Activated CD4-positive, CD25-positive, alpha-beta regulatory T cell treated with anti-CD3 and anti-CD28 coated beads, Interleukin-2, amount 50 U/mL, for 24 hours (primary cell): ENCODE measurements at places on chromosomes 5 and 9.

DNA sequence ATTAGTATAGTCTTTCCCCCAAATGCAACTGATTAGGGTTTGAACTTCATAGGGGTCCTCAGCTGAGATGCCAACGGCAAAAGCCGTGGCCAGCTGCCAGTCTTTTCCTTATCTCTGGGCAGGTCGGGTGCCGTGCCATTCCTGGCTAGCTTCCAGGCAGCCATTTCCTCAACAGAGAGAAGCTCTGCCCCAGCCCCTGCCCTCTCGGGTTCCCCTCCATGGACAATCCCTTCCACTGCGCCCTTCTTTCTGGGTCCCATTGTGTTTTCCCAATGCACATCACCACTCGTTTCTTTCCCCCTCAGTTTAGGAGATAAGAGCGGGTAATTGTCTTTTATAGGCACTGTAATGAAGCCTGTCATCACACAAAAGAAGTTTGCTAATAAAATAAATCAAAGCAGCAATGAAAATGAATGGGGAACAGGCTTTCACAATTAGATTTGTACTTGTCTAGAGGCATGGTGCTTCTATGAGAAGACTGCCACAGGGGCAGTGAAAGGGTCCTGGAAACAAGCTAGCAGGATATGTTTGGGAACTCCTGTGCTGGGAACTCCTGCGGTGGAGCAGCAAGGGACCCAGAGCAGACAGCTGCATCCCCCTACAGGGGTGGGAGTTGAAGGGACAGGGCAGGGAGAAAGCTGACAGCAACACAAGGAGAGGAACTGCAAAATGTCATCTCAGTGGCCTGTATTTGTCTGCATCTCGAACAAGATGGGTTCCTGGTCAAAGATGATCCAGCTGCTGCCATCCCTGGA is 48.0 kb upstream of the SAP30L start:
- no peak for ATAC-seq

GRCh38 chr9:37405350-37405749 is 17.1 kb upstream of the GRHPR start:
- no peak for ATAC-seq

- ATAC-seq = no peak
Observed at GRCh38 chr5:153168241-153168640, 322.2 kb upstream of the GRIA1 start.

DNA sequence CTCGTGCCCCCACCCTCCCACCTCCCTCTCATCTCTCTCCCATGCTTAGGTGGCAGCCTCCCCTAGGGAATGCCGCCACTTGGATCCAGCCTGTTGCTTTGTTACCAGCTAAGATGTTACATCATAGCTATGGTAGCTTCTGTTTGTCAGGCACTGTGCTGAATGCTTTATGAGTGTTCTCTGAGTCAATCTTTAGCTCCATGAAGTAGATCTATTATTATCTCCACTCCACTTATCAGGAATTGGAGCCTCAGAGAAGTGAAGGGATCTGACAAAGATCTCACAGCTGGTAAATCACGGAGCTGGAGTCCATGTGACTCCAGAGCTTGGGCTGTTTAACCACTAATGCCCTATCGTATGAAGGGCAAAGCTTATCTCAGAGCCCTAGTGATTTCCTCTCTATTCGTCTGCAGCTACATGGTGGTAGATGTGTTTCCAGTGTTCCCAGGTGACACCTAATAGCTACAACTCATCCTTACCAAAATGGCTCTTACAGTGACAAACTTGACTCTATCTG is 54.1 kb downstream of the GARNL3 start:
- ATAC-seq = no peak

- ATAC-seq = peak; percentile 84
Observed at GRCh38 chr5:159469496-159470372, 139.4 kb upstream of the IL12B start.

- no peak for ATAC-seq
Observed at GRCh38 chr5:180122875-180123274, 51.3 kb upstream of the RNF130 start.

DNA sequence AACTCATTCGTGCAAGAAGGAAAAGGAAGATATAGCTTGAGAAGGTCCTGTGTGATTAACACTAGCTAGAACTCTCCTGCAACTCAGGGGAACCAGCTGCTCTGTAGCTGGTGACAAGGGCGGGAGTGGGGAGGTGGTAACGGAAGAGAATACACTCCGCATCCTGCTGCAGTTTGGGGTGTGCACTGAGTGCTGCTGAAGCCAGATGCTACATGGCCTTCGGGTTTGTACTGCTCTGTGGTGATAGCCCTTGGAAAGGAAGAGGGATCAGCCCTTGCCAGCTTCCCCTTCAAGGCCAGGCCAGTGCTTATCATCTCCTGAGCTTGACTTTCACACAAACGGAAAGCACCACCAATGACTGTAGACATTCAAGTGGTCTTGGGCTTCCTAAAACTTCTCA is 34.3 kb downstream of the FRMD3 start:
- ATAC-seq = no peak

- ATAC-seq = no peak
Observed at GRCh38 chr9:6788162-6789016, 30.6 kb downstream of the KDM4C start.

DNA sequence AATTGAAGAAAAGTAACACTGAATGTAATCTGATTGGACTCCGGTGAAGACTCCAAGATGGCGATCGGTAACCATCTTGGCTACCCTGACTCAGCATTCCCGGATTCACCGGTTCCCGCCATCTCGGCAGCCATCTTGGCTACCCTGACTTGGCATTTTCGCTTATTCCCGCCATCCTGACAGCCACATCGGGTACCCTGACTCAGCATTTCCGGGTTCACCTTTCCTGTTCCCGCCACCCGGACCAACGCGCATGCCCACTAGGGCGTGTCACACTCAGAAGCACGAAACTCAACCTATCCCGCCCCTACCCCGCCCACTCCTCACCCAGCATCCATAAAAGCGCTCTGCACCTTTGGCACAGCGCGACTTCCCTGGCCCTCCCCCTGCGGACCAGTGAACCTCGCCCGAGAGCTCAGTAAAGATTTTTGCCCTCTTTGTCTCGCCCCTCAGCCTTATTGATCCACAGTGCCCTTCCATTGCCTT is 17.2 kb downstream of the SPTLC1 start:
- ATAC-seq = no peak

DNA sequence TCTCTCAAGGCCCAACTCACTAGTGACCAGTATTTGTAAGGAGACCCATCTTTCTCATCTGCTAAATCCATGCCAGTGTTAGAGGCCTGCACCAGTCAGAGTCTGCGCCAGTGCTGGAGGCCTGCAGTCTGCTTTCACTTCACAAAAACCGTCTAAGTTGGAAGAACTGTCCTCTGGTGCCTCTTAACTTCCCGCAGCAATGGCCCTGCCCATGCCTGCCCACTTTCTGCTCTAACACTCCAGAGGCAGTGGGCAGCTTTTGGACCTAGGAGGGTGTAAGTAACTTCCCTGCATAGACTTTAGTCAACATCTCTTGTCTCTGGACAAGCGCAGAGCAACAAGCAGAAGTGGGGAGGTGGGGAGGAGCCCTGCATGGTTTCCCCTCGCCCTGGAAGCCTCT is 152.9 kb downstream of the AUH start:
- ATAC-seq = no peak

GRCh38 chr9:106479679-106480078 is 383.3 kb upstream of the ZNF462 start:
- ATAC-seq = no peak

GRCh38 chr9:91966503-91966902 is 16.5 kb upstream of the ROR2 start:
- no peak for ATAC-seq

- no peak for ATAC-seq
Observed at GRCh38 chr5:142007237-142007544, 5.6 kb downstream of the GNPDA1 start.

- ATAC-seq = no peak
Observed at GRCh38 chr9:30536494-30536893, 1847.9 kb upstream of the ACO1 start.

GRCh38 chr9:76628155-76628554 is 136.1 kb upstream of the PCA3 start:
- no peak for ATAC-seq

- no peak for ATAC-seq
Observed at GRCh38 chr5:376799-377325, 55.3 kb downstream of the AHRR start.

- no peak for ATAC-seq
Observed at GRCh38 chr9:33350310-33350709, 52.1 kb downstream of the AQP7 start.

GRCh38 chr5:81401266-81401665 is 7.3 kb upstream of the ACOT12 start:
- no peak for ATAC-seq

- no peak for ATAC-seq
Observed at GRCh38 chr5:93691997-93692396, 49.4 kb downstream of the POU5F2 start.

GRCh38 chr5:23027331-23027730 is 174.2 kb upstream of the CDH12 start:
- ATAC-seq = no peak

DNA sequence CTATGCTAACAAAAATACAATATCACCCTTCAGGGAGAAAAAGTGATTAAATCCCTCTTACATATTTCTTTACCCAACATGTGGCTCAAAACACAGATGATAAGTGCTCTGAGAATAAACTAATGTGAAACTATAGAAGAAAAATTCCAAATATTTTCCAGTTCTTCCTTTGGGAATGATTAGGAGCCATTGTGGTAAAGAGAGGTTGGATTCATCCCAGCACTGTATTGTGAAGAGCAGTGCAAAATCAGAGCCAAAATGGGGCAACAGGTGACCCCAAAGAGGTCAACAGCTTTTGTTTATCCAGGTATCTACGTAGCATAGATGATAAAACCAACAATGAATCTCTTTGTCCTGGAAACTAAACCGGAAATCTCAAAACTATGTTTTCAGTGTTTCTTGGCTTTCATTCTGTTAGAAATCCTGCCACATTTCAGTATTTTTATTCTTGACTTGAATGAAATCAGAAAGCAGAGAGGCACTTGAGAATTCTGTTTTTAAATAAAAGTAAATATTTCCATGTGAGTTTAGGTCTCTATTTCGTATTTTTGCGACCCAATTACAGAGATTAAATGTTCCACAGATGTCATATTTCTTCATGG is 120.4 kb upstream of the FST start:
- no peak for ATAC-seq

GRCh38 chr9:36029765-36030528 is 6.8 kb upstream of the RECK start:
- no peak for ATAC-seq

DNA sequence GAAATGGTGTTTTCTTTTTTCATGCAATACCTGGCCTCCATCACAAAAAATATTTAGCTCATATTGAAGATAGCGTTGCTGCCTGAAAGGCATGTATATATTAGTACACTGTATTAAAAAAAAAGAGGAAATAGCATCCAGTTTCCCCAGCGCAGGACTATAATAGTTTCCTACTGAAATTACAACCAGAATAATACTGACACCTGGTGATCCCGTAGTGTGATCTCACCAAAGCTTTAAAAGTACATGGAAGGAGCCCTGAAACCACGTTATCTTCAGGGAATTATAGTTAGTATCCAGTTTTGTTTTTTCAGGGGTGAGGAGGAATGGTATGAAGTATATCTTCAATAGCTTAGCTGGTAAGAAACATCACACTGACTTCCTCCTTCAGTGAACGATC is 264.9 kb downstream of the CD180 start:
- no peak for ATAC-seq

DNA sequence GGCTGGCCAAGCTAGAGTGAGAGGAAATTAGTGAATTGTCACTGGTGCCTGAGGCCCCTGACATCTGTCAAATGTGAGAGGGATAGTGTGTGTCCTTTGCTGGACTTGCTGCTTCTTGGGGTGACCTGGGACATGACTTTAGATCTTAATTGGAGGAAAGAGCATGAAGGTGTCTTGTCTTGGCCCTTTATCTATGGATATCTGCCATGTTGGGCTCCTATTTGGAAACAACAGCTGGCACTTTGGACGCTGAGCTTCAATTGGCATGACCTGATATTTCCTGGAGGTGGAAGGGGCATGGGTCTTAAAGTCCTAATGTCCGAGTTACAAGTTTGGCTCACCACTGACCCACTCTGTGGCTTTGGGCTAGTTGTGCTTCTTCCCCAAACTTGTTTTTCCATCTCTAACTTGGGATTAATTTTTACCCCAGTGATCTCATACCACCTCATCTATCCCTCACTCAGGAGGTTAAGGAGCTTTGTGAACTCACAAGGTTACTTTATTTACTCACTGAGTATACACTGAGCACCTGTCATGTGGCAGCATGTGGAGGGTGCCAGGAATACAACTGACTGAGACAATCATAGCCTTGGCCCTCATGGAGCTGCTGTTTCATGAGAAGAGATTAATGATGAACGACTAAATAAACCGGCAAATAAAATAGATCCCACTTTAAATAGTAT is 30.1 kb upstream of the CXCL14 start:
- ATAC-seq = no peak

DNA sequence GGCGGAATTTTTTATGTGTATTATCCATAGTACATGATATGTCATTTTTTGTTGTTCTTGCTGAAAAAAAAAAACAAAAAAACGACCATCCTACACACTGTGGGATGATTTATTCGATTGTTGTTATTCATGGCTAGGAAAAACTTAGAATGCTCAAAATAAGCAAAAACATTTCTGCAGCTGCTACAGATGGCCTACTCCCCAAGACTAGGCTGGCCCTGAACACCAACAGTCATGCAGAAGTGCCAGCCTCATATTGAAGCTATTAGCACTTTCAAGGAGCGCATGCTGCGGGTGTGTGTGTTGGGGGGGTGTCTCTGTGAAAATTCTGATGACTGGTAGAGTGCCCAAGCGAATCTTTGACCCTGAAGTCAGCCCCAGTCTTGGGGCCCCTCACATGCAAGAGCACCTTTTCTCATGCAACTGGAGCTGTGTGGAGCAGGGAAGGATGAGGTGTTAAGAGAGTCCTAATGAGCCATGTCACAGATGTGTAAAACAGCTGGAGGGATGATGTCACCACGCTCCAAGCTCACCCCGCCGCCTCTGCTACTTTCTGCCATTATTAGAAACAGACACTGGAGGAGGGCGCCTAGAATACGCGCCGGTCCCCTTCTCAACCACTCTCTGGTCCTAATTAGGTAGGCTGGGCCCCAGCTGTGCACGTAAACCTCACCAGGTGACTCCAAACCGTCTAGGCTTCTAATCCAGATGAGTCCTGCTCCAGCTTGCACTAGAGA is 61.0 kb upstream of the SMIM23 start:
- no peak for ATAC-seq

- ATAC-seq = no peak
Observed at GRCh38 chr5:121086671-121087070, 622.6 kb downstream of the PRR16 start.

DNA sequence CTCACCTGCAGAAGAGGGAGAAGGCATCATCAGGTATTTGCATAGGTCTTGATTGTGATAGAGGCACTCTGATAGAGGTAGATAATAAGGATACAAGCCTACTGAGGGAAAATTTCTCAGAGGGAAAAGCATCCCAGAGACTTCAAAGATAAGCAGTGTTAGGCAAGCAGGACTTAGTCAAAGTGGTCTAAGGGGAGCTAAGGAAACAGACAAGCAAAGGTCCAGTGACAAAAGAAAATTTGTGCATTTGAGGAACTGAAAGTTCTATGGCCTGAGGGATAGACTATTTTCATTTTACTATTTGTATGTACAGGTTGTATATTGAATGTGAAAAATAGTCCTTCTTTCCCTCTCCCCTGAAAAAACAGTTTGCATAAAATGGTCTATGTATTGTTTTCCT is 27.4 kb downstream of the OXCT1 start:
- no peak for ATAC-seq

- no peak for ATAC-seq
Observed at GRCh38 chr9:130896233-130897014, at the start of gene QRFP. TSS of gene QRFP (minus strand) at chr9:130896812. CDS start at chr9:130893838, 2,974 bp downstream.

GRCh38 chr5:36272136-36272690 is 29.5 kb downstream of the RANBP3L start:
- ATAC-seq = no peak

GRCh38 chr5:138753794-138754698 is 821 bp downstream of the CTNNA1 start:
- ATAC-seq = no peak
